Activated naive CD4-positive, alpha-beta T cell treated with anti-CD3 and anti-CD28 coated beads, Interleukin-2, amount 10 ng/mL, durations not matched to agents 7 days and 5 days (primary cell): ENCODE measurements at places on chromosomes 5 and 9.

GRCh38 chr5:174325431-174325830 lies 279.9 kb downstream of the NSG2 start:
- DNase-seq, result no peak

DNA sequence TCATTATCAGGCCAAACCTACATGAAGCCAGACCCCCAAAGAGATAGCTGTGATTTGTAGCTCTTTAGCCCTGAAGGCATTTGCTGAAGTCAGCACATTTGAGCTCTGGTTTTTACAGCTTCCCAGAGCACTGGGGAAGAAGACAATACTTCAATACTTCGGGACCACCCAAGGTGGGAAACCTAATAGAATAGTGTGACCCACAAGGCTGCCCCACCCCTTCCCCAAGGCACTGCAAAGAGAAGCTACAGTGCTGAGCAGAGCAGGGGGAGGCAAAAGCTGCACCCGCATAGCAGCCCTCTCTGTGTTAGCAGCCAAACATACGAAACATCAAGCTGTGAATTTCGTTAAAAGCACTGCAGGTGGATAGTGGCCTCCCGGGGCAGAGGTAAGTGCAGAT lies 87.3 kb downstream of the HSD17B3 start:
- DNase-seq, result no peak

GRCh38 chr9:68545033-68545705 lies 4.5 kb upstream of the TMEM252 start:
- no peak for DNase-seq

DNA sequence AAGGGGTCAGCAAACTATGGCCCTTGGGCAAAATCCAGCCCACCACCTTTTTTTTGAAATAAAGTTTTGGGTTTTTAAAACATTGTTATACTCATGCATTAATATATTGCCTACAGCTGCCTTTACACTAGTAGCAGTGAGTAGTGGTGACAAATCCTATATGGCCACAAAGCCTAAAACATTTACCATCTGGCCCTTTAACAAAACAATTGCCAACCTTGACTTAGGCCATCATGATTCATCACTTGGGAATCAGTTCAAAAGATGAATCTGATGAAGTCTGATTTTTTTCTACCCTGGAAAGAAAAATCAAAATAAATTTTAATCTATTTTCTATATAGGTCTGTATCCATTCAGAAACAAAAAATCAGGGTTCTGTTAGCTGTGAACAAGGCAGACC lies 484.9 kb downstream of the BNC2 start:
- no peak for DNase-seq

DNA sequence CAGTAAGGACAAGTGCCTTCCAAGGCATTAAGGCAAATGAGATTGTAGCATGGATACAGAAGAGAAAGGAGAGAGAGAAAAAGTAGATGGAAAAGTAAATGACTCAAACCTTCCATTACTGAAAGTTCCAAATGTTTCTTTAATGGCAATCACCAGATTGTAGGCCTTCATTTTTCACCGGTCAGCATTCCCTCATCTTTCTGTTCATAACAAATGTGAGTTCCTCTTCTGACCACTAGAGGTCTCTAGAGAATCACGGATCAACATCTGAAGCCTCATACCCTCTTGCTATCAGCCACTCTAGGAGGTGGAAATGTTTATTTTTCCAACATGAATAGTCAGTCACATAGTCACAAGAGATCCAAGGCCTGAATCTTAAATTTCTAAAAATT lies 73.6 kb upstream of the RPS23 start:
- no peak for DNase-seq

GRCh38 chr5:154570572-154571324 lies 92.7 kb upstream of the HAND1 start:
- no peak for DNase-seq

DNA sequence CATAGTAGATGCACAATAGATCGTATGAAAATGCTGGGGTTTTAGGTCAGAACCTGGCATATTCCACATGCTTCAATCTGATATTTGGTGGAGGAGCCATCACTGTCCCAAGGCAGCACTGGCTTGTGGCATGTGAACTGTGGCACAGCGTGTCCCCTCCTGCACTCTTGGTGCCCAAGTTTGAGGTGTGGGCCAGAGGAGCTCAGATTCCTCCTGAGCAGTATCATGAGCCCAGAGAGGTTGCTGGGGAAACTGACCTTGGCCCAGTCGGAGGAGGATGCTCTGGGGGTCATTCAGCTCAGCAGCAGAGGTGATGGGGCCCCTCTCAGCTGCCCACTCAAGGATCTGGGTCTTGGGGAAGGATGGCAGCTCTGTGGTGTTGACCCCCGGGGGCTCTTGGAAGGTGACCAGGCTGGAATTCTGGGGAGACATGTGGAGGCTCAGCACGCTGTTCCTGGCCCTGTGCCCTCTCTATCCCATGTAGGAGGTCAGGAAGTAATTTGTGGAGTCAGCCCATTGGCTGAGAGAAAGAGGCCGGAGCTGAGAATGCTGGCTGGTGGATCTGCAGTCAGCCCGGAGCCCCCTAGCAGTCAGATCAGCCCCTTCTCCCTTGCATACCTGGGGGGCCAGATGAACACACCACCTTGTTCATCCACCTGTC lies 23.7 kb downstream of the FPGS start:
- no peak for DNase-seq

DNA sequence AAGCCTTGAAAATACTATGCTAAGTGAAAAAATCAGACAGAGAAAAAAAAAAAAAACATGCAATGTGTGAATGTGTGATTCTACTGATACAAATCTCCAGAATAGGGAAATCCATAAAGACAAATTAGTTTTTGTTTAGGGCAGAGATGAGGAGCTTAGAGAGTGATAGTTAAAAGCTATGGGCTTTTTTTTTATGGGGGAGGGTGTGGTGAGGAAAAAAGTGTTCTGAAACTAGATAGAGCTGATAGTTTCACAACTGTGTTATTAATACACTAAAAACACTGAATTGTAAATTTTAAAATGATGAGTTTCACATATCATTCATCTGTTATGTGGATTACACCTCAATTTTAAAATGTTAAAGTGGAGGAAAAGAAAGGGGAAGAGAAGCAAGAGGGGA lies 228.3 kb upstream of the ZNF462 start:
- no peak for DNase-seq

- no peak for DNase-seq
Observed at GRCh38 chr5:45774528-45774927, 78.3 kb upstream of the HCN1 start.

GRCh38 chr9:6925836-6926235 lies 168.1 kb downstream of the KDM4C start:
- no peak for DNase-seq

DNA sequence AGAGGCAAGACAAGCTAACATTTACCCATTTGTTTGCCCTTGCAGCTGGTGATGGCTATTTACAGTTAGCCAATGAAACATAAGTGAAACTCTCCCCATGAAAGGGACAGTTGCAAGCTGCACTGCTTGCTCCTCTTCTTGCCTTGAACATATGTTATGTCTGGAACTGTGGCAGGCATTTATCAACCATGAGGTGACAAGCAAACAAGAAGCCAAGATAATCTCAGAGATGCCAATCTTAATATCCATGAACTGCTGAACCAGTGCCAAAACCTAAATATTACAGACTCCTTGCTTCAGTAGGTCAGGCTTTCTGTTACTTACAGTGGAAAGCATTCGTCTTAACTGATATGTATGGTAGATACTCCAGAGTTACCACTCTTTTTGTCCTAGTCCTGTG lies 133.4 kb downstream of the ACTBL2 start:
- DNase-seq, result no peak

DNA sequence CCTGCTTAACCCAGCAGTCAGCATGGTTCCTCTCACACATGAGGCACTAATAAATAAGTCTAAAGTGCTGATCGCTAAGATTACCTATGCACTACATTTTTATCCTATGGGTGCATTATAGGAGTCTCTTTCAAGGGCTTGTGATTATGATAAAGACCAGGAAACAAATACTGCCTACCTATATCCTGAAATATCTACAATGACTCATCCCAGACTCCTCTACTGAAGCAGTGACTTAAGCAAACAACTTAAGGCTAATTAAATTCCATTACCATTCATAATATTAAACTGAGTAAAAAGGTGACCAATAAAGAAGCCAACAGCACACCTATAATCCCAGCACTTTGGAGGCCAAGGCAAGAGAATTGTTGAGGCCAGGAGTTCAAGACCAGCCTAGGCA lies 338.4 kb downstream of the DNAH5 start:
- DNase-seq, result no peak

DNA sequence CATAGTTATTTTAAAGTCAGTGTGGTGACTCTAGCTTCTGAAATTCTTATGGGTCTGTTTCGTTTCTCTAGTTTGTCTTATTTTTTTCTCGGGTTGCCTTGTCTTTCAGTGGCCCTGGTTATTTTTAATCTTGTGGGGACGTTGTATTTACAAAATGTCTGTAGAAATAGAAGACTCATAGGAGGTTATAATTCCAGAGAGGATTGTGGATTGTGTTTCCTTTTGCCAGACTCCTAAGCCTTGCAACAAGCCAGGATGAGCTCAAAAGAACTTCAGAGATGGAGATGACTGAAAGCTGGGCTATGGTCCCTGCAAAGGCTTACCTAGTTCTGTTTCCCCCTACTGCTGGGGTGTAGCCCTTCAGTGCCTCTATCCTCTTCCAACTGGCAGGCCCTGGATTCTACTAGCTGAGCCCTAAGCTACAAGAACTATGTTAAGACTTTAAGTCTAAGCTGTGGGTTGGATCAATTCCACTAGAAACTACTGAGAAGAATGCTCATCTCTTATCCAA lies 32.2 kb upstream of the LECT2 start:
- DNase-seq, result no peak

DNA sequence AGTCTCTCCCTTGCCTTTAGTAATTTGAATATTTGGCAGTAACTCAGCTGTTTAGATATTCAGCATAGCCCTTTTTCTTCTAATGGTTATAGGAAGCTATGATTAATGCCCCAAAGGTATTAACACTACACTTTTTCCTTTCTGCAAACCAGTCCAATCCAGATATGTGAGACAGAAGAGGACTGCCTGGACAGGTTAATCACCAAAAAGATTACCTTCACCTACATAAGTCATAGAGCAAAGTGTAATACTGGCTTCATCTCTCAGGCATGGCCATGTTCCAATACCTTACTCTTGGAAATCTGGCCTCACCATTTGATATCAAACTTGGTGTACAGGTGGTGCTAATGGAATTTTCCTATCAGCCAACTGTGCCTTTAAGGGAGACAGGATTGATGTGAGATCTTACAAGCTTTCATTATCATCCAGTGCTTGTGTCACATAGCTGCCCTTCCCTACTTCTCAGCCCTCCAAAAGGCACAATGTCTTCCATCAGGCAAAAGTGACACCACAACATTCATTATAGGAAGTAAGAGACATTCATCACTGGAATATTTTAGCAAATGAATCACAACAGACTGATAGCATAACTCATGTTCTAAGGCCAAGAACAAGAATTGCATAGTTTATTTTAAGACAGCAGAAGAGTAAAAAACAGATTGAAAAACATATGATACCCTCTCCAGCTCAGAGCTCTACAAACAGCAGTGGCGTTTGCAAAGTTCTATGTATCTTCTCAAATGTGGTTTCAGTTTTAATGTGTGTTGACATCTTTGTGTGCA lies 91.2 kb upstream of the PAM start:
- no peak for DNase-seq

GRCh38 chr5:179873588-179874110 lies 15.0 kb upstream of the MRNIP start:
- DNase-seq, result no peak

DNA sequence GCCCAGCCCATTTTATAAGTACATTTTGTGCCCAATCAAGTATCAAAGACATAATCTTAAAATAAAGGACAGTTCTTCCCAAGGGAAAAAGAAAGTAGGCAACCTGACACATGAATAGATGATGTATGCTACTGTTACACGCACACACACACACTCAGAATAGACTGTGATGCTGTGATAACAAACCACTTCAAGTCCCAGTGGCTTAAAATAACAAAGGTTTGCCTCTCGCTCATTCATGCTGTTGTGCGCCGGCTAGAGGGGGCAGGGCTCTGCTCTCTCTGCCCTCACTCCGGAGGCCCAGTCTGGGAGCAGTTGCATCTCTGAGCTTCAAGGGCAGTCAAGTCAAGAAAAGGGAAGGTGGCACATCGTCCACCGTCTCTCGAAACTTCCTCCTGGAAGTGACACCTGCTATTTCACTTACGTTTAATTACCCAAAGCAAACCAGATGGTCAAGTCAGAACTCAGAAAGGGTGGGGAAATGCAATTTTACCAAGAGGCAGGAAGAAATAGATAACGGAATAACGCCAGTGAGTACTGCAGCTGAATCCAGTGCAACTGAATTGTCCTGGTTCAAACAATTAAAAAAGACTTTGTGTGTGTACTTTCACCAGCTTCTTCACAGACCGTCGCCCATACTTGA lies 43.3 kb downstream of the ANKRD33B start:
- peak; percentile 26 for DNase-seq

DNA sequence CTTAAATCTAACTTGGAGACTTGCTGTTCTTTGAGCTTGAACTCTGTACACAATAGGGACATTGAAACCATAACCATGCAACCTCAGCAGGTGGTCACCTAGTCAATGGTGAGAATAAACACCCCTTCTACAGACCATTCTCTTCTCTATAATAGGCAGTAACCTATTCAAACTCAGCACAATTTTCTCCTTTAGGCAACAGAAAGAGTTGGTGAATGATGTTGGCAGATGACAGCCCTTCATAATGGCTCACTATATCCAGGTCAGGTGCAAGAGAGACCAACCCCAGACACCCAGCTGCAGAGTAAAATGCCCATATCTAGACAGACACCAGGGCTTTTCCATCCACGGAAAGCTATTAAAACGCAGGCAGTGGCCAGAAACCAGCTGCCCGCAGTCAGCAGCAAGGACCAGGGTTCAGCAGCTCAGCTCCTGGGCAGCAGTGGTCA lies 106.7 kb downstream of the SERINC5 start:
- DNase-seq, result no peak

DNA sequence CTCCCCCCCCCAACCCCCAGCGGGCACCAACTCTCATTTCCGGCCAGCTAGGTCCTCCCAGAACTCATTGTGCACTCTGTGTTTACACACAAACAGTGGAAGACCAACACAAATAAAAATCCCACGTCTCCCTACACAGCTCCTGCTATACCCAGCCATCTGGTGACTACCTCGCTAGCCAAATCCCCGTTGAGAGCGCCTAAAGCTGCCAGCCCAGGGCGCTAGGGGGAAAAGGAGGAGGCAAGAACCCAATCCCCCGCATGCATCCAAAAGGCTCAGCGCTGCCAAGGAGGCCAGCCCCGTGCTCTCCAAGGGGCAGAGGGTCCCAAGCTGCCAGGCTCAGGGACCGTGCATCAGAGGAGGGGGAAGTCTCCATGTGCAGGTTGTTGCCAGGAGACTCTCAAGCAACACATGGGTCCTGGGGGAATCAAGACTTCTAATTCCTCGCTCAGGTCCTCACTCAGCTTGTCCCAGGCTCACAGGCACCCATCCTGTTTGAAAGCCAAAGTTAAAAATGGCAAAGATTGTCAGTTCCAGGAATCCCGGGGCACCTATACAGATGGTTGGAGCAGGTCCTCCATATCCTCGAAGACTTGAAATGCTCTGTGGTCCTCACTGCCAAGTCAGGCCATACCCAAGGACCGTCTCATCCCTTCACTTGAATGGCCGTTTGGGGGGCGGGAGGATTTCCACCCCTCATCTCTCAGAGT lies 2.7 kb downstream of the ASTN2 start:
- no peak for DNase-seq

GRCh38 chr9:99368341-99369326 lies 146.6 kb downstream of the SEC61B start:
- DNase-seq, result peak; percentile 29

- DNase-seq, result no peak
Observed at GRCh38 chr5:41885286-41885685, 15.1 kb upstream of the OXCT1 start.

GRCh38 chr5:41539454-41539853 lies 29.1 kb upstream of the PLCXD3 start:
- DNase-seq, result no peak
